ENCODE measurements at places on chromosomes 7 and 10.

- DNase-seq = no peak
Observed at GRCh38 chr10:53664282-53665019, 891.9 kb upstream of the MBL2 start.

DNA sequence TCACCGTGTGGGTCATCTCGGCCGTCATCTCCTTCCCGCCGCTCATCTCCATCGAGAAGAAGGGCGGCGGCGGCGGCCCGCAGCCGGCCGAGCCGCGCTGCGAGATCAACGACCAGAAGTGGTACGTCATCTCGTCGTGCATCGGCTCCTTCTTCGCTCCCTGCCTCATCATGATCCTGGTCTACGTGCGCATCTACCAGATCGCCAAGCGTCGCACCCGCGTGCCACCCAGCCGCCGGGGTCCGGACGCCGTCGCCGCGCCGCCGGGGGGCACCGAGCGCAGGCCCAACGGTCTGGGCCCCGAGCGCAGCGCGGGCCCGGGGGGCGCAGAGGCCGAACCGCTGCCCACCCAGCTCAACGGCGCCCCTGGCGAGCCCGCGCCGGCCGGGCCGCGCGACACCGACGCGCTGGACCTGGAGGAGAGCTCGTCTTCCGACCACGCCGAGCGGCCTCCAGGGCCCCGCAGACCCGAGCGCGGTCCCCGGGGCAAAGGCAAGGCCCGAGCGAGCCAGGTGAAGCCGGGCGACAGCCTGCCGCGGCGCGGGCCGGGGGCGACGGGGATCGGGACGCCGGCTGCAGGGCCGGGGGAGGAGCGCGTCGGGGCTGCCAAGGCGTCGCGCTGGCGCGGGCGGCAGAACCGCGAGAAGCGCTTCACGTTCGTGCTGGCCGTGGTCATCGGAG is 1.8 kb downstream of the ADRA2A start:
- DNase-seq = peak; percentile 83

- DNase-seq = no peak
Observed at GRCh38 chr7:50146692-50147091, 53.6 kb upstream of the ZPBP start.

GRCh38 chr7:132666071-132666773 is 90.0 kb upstream of the PLXNA4 start:
- no peak for DNase-seq
